Thymus (tissue), 14 donors: ENCODE measurements at places on chromosomes 4 and X.

DNA sequence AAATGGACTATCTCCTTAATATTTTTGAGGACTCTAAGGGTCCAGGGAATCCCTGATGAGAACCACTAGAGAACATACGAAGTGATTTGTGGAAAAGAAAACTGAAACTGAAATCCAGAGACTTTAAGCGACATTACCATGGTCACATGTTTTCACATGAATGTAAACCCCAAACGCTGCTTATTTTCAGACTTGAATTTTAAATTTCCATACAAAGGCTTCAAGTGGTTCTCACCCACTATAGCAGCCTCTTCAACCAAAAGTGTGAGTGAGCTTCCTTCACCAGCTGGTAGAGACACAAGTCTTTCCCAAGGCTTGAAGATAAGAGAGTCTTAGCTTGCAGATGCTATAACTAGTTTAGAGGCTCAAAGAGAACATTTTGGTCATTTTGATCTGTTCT, 232.7 kb downstream of the MGST2 start:
- DNase-seq = no peak

GRCh38 chr4:78065508-78066192, 8.5 kb downstream of the FRAS1 start:
- DNase-seq = no peak

- no peak for DNase-seq
Observed at GRCh38 chrX:148537556-148538182, 37.3 kb downstream of the AFF2 start.

DNA sequence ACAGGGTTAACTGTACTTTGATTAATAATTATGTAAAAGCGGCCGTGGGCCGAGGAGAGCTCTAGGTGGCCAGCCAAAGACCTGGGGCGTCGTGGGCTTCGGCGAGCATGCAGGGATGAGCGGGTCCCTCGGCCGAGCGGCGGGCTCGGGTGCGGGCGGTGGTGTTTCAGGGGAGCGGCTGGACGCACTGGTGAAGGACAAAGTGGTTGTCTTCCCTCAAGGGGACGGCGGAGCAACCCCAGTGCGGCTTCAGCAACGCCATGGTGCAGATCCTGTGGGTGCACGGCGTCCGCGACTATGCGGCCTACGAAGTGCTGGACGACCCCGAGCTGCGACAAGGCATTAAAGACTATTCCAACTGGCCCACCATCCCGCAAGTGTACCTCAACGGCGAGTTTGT, 103.0 kb upstream of the C1GALT1C1 start:
- DNase-seq = no peak

DNA sequence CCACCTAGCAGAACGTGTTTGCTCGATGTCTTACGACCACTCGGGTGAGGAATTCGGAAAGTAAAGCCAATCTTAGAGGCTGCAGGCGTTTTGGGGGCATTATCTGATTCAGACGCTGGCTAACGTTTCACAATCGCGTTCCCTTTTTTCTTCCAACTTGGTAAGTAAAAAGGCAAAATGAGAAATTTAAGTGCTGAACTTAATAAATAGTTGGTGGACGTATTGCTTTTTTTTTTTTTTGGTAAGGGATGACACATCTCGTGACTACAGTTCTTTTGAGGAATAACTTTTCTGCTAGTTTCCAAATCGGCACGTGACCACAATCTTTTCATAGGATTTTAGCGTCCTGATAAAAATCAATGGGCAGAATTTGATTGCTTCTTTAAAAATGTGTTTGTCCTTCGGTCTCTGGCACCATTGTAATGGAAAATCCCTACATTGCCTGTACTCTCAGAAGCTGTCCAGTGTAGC, 848 bp downstream of the RAB9A start:
- DNase-seq = no peak

- no peak for DNase-seq
Observed at GRCh38 chr4:37951461-37952352, 8.5 kb upstream of the PTTG2 start.

DNA sequence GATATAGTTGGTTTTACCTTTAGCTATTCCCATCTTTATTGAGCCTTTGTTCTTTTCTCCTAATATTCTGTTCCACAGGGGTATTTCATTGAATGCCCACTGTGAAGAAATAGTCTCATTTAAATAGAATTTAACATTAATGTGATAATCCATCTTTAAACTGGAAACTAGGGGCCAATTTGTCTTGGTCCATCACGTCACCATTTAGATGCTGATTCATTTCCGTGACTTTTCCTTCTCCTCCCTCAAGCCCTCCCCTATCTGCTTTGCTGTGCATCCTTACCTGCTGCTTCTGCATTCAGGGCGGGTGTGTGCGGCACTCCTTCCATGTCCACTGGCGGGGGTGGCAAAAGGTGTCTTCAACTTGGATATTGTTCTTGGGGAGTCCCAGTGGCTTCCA, 241.1 kb downstream of the FBXW7 start:
- no peak for DNase-seq

- DNase-seq = no peak
Observed at GRCh38 chr4:35541146-35541887, 703.0 kb downstream of the ARAP2 start.

DNA sequence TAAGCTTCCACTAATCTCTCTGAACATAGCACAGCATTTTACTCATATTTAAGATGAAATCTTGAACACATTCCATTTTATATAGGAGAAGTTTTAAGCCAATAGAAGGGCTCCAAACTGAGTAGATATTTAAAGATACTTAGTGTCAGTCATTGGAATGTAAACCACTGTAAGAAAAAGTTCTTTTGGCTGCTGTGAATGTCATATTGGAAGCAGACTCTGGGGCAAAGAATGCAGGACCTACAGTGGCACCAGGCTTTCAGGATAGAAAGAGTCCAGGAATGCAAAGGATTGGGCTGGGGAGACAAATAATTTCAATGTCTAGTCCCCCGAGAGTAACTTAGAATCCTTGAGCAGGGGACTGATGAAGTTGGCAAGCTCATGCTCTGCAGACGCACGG, 1047.7 kb downstream of the STIM2 start:
- no peak for DNase-seq

- no peak for DNase-seq
Observed at GRCh38 chr4:66223068-66223703, 552.9 kb upstream of the EPHA5 start.

DNA sequence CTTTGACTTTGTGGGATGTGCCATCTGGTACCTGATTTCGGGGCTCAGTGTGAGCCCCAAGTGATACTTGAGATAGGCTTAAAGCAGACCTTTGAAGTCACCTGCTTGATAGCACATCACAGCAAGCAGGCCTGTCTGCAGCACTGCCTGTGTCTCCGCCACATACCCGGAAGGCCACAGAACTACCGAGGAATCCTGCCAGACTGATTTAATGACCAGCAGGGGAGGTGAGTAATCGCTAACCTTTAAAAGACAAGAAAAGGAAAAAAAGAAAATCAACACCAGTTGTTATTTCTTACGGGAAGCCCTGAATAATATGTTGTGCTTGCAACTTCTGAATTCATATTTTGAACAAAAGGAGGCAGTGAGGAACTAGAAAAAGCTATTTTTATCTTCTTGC, 6.8 kb downstream of the PTCHD1 start:
- DNase-seq = no peak

- DNase-seq = no peak
Observed at GRCh38 chr4:1255699-1256098, 6.8 kb upstream of the CTBP1 start.

DNA sequence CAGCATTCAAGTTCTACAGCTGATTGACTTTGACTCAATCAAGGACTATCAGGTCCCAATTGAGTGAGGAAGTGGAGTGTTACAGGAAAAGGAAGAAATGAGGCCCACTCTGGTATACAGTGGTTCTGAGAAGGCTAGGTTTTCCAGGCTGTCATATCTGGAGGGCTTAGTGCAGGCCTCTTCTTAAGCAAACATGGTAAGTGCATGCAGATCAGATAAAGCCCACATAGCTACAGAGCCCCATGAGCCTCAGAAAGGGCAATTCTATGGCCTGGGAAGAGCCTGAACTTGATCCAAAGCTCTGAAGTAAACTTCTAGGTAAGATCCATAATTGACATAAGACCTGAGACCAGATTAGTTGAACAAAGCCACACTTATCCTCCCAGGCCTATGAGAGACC, 29.0 kb upstream of the MAOA start:
- DNase-seq = no peak

DNA sequence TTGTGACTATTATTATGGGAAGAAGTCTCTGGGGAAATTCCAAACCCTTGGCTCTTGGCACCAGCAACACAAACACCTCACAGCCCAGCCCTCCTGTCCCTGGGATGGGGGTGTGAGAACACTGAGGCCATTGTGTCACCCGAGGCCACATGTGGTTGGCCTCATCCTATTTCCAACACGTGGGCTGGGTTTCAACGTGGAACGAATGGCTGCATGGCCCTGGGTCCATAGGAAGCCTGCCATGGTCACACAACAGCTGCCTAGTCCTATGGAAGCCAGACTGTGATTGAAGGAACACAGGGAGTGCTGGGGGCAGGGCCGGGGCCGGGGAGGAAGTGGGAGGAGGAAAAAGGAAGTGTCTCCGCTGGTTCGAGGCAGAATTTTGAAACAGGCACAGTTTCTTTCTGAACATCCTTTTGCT, 10.0 kb downstream of the CLCN4 start:
- no peak for DNase-seq

GRCh38 chr4:89563431-89563830, 255.8 kb upstream of the GPRIN3 start:
- DNase-seq = no peak

- DNase-seq = no peak
Observed at GRCh38 chrX:20267931-20268701, 1.4 kb upstream of the RPS6KA3 start.

DNA sequence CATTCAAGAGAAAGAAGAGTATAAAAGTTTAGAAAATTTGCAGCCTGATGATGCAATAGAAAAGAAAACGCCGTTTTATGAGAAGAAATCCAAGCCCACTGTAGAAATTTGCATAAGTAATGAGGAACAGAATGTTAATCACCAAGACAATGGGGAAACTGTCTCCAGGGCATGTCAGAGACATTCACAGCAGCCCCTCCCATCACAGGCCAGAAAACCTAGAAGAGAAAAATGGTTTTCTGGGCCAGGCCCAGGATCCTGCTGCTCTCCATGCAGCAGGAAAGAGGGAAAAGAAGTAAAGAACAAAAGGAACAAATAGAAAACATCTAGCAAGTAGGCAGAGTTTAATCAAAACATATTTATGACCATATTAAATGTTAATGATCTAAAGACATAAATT, 119.0 kb downstream of the ANKRD50 start:
- no peak for DNase-seq

GRCh38 chrX:85905851-85906250, 141.5 kb downstream of the CHM start:
- DNase-seq = no peak

- peak; percentile 60 for DNase-seq
Observed at GRCh38 chr4:40283968-40284367, 51.2 kb upstream of the CHRNA9 start.

GRCh38 chr4:153075836-153076518, 128.3 kb upstream of the TRIM2 start:
- DNase-seq = no peak

DNA sequence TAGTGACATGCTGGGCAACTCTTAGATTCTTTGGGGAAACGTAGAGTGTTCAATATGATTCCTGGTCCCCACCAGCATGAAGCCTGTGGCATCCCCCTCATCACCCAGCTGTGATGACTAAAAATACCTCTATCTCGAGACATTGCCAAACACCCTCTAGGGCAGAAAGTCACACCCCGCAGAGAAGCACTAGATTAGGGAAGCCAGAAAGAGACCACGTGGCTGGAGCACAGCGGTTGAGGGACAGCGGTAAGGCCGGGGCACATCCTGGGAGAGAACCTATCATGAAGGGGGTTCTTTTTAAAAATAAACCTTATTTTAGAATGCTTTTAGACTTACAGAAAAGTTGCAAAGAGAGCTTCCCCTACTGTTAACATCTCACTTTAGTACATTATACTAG, 11.0 kb downstream of the FAT1 start:
- DNase-seq = no peak

DNA sequence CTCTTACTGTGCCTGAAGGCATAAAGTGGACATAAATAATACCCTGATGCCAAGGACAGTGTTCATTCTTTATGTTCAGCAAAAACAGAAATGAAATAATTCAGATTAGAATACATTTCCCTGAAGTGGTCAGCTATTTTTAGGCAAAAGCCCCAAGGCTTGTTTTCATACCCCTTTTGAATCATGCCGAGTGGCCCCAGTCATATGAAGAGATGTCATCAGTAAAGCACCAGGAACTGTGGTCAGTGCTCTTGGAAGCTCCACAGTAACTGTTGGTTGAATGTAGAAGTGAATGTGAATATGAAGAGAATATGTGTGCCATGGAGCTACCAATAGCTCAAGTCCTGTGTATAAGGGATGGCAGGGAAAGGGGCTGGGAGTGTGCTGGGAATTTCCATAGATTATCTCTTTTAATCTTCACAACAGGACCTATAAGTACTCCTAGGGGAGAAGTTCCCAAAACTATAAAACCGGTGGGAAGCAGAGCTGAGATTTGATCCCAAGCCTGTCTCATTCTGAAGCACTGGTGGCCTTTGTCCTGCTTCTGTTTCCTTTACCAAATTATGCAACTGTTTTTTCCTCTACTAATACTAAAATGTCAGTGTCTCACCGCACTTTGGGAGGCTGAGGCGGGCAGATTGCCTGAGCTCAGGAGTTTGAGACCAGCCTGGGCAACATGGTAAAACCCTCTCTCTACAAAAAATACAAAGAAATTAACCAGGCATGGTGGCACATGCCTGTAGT, 52.6 kb downstream of the FNIP2 start:
- no peak for DNase-seq

DNA sequence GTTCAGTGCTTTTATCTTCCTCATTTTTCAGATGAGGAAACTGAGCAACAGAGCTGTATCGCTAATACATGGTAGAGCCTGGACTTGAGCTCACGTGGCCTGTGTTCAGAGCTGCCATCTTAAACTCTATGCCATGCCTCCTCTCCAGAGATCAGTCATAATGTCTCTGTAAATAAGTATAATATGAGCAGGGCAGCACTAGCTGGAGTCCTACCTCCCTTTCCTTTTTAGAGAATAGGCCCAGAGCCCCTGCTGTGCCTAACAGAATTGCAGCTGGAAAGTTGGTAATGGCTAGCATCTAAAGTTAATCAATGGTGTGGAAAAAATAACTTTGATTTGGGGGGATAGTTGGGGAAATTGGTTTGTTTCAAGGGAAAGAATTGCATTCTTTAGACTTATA, 20.4 kb downstream of the CASP6 start:
- no peak for DNase-seq

GRCh38 chr4:148405161-148405893, 36.9 kb downstream of the NR3C2 start:
- no peak for DNase-seq

- no peak for DNase-seq
Observed at GRCh38 chrX:13834355-13834754, 17.5 kb upstream of the GPM6B start.

DNA sequence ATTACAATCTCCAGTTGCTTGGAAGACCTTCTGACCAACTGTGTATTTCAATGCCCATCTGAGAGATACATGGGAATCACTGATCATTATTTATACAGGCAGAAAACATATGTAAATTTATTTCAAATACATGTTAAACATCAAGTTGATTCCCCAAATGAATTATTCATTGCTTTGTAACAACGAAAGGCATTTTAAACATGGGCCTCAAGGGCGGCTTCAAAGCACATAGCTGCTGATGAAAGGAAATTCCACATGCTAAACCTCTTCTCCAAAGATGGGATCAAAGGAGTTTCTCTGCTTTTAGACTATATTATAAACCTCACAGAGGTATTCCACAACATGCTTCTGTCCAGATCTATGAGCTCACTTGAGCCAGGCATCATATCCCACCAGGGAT, 4.3 kb upstream of the RAB40A start:
- DNase-seq = no peak

GRCh38 chr4:911221-911751, 20.8 kb downstream of the GAK start:
- no peak for DNase-seq

- no peak for DNase-seq
Observed at GRCh38 chr4:73104695-73105094, 35.2 kb upstream of the COX18 start.
